ENCODE measurements at places on chromosomes 1 and 21. TPM values are rescaled to one million over a fixed set of nuclear protein-coding genes. Genes with fewer than 3 reads are reported as not detected.

- no peak for DNase-seq
Observed at GRCh38 chr1:18118078-18118477, 10.5 kb downstream of the IGSF21 start.

GRCh38 chr1:184223216-184223615 is 163.6 kb upstream of the C1orf21 start:
- DNase-seq: no peak

The CIART gene
- total RNA-seq: 7.7 TPM

DNA sequence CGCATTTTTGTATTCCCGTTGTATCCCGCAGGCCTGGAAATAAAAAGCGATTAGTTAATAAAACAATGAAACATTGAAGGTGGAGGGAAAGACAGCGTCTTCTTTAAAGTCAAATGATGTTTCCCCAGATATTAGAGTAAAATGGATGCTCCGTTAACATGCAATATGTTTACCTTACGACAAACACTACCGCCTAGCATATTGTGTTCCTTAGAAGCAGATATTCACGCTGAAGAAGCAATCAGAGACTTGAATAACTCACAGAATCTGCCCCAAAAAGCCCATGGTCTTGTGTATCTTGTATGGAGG is 583 bp upstream of the B4GALT3 start:
- no peak for DNase-seq

The OR4F29 gene
- total RNA-seq: not detected

The LPGAT1 gene
- 51.4 TPM for total RNA-seq

The NUDT17 gene
- total RNA-seq: 3.1 TPM

The NCAM2 gene
- total RNA-seq: 1.8 TPM

The BMP8B gene
- 1.8 TPM for total RNA-seq

DNA sequence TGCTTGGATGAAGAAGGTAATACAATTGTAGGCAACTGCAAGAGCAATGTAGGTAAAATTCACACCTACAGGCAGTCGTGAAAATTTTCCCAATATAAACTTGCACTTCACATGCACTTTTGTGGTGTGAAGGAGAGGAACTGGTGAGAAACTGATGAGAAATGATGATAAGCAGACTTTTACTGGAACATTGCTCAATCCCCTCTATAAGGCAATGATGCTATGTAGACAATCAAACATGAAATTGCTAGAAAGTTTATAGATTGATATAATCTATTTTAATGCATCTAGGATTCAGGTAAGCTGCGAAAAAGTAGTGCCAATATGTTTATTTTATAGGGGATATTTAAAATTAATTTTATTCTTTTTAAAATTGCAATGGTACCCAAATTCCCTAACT is 802.2 kb downstream of the KCNT2 start:
- no peak for DNase-seq

Measured in mucosa of gallbladder (tissue), 1 donor.